ENCODE measurements at places on chromosomes 1 and 21.

DNA sequence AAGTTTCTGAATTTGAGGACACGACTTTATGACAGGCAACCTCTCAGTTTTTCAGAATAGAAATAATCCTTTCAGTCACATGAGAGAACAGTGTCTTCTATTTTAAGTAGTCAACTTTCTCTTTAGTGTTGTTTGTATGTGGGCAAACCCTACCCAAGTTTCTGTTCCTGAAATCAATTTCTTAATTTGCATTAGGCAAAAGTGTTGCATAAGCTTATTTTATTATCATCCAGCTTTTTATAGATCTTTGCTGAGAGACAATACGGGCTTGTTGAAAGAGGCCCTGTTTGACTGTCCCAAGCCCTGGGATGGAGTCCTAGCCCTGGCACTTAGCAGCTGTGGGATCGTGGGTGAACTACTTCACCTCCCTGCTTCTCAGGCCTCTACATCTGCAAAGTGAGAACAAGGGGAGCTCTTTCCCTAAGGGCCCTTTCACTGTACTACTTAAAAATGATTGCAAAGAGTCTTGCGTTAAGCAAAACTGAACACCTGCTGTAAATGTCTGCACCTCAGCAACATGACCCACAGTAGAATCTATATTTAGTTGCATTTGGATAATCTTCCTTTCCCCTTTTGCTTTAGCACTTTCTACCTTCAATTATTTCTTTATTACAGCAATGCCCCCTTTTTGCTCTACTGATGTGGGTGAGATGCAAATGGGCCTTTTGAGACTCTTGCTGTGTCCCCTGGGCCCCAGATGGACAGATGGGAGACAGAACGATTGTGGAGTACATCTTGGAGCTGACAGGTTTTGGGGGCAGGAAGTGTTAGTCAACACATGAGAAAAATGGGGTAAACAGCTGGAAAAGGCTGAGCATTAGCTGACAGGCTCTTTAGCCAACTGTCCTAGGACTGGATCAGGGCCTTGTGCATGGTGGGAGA lies 41.0 kb upstream of the SCAF4 start:
- no peak for DNase-seq

DNA sequence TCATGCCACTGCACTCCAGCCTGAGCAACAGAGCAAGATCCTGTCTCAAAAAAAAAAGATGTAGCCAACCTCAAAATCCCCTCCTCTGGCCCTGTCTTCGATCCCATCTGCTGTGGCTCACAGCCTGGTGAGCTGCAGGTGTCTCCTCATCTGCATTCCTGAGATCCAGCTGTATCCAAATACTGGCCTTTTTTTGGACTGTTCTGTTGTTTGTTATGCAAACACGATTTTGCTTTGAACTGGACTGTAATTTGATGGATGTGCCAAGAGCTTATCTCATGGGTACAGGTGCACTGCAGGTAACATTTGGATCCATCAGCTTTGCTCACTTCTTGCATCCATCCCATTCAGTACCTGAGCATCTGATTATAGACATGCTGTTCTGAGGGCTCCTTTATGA lies 14.1 kb upstream of the FAM43B start:
- no peak for DNase-seq

- DNase-seq, result no peak
These were observed 90.8 kb upstream of the PGBD5 start for GRCh38 chr1:230516889-230517288.

GRCh38 chr1:207962716-207963426 lies 51.9 kb upstream of the CD34 start:
- no peak for DNase-seq

- no peak for DNase-seq
These were observed 9.8 kb downstream of the INKA2 start for GRCh38 chr1:111729271-111729921.

DNA sequence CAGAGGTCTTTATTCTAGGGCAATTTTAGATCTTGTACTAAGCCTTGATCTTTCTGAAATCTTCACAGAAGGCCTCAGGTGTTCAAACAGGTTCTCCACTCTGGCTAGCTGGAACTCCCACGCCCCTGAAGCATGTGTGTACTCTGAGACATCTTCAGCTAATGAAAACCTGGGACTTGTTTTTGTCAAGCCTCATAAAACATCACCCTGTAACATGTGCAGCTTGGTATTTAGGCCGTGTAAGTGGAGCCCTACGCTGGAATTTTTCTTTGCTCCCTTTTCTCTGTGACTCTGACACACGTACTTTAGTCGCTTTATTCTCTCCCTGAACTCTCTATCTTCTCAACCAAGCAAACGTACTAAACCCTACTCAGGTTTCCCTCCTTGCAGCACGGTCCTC lies 701.9 kb upstream of the ZP4 start:
- no peak for DNase-seq

DNA sequence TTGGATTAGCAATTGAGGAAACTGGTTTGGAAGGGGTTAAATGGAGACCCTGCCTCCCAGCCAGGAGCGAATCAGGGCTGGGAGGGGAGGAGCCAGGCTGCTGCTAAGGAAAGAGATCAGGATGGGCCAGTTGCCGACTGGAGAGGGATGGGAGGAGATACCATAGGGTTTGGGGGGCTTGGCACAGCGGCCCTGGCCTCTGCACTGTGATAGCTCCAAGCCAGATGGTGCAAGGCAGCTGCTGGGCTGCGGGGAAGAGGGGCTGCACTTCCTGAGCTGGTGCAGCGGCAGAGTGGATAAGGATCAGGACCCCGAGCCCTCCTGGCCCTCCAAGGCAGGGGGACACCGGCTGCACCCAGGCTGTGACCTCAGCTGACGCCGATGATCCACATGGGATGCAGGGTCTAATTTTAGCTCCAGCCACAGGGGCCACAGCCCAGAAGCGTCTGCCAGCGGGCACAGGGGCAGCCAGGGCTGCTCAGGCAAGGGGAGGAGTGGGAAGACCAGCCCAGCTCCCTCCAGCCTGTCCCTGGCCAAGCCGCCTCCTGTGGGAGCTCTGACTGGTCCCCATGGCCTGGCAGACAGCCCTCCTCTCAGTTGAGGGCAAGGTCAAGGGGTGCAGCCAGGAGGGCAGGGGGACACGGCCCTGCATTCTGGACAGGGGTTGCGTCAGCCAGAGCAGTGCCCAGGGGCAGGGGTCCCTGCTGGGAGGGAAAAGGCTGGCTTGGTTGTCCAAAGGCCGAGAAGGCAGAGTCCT lies at the start of gene EXTL1:
Gene EXTL1, plus strand, starts transcription at position 129 of the 757 bp plus-strand sequence. CDS start 872 bp downstream, outside the sequence.
- no peak for DNase-seq

GRCh38 chr1:214067397-214067796 lies 79.6 kb downstream of the PROX1 start:
- no peak for DNase-seq

GRCh38 chr1:40185951-40186864 lies 25.0 kb downstream of the RLF start:
- no peak for DNase-seq

- no peak for DNase-seq
These were observed 2.5 kb upstream of the DHRS3 start for GRCh38 chr1:12620488-12620865.

- no peak for DNase-seq
These were observed 1.4 kb downstream of the STXBP3 start for GRCh38 chr1:108747898-108748297.

GRCh38 chr1:244296447-244296846 lies 155.3 kb downstream of the ADSS2 start:
- DNase-seq, result no peak

DNA sequence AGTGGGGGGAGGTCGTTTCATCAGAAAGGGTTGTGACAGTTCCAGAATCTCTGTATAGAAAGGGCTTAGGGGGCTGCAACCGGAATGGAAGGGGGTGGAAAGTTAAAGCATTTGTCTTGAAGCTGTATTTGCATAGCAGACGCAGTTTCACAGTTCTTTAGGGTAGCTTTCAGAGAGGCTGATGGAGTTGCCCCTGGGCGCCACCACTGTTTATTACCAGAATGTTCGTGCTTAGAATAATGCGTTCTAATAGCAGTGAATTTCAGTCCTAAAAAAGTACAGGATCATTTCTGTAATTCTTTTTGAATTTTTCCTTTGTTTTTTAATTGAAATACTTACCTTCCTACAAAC lies 1.3 kb downstream of the EXO1 start:
- no peak for DNase-seq

DNA sequence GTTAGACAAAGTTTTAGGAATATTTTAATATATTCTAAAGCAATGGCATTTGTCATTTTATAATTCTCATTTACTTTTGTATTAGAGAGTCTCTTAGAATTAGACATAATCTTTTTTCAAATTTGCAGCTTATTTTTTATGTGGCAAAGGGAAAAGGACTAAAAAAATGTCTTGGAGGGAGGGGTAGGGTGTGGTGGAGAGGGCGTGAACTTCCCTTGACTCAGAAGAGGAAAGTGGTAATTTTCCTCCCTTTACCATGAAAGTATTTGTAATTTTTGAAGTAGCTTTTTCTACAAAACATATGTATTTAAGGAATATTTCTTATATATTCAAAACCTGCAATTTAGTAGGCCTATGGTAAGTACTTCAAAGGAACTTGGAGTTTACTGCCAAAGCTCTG lies 6.9 kb upstream of the RABGAP1L start:
- DNase-seq, result no peak

DNA sequence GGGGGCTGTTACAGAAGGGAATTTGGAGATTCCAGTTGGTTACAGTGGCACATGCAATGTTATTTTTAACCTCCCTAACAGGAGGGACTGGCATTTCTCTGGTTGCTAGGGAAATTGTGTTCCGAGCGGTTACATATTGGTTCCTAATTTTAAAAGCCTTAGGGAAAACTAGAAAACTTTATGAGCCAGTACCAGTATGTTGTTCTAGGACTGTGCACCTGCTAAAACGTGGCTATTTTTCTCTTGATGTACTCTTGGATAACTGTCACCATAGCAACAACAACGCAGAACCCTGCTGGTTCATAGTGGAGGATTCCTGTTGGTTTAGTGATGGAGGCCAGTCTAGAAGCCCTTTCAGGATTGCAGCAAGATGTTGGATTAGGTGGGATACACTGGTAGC lies 68.9 kb upstream of the PGBD5 start:
- DNase-seq, result no peak

GRCh38 chr1:203765029-203765837 lies at the start of gene LAX1:
TSS of gene LAX1 (plus strand) at chr1:203765183. CDS start at chr1:203765566, 383 bp downstream.
- peak; percentile 37 for DNase-seq

DNA sequence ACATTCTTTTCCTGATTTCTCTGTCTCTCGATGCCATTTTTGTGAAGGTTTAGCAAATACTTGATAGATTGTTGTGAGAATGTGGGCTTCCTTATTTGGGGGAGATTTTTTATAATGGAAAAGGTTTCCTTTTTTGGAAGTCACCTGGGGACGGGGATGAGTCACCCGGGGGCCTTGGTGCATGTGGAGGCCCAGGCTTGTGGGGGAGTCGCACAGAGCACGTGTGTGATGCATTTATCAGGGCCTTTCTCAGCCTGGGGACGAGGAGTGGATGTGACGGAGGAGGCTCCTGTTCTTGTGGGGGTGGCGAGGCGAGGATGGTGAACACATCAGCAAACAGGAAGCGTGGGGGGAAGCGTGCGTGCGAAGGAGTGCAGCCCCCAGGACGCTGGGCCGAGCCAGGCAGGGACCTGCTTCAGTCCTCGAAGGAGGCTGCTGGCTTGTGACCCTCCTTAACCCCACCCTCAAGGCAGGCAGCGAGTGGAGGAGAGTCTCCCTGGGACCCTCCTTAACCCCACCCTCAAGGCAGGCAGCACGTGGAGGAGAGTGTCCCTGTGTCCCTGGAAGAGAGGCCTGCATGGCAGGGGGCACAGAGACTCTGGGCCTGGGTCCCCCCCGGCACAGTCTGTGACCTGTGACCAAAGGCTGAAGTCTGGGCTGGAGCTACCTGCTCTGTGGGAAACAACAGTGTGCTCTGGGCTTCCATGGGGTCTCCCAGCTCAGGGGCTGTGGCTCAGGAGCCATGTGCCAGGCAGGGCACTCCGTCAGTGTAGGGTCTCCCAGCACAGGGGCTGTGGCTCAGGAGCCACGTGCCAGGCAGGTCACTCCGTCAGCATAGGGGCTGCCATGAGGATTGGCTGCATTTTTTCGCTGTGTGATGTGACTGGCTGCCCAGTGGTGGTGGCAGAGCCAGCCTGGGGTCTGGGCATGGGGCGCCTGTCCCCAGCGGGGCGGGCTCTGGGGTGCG lies 57.2 kb downstream of the AGPAT3 start:
- DNase-seq, result peak; percentile 24

DNA sequence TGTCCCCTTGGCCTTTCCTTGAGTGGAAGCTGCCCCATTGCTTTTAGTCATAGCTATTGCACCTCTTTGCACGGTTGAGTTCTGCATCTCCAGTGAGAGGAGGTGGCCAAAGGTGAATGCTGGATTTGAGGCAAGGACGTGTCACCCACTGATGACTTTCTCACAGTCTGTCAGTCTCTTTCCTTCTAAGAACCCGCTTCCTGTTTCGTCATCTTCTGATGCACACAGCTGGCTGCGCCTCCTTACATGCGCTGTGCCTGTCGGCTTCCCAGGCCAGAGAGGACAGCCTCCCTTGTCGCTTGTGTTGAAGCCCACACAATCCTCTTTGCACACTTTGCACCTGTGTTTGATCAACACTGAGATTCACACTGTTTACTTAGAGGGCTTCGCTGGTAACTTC lies 41.8 kb upstream of the PWP2 start:
- DNase-seq, result peak; percentile 60

DNA sequence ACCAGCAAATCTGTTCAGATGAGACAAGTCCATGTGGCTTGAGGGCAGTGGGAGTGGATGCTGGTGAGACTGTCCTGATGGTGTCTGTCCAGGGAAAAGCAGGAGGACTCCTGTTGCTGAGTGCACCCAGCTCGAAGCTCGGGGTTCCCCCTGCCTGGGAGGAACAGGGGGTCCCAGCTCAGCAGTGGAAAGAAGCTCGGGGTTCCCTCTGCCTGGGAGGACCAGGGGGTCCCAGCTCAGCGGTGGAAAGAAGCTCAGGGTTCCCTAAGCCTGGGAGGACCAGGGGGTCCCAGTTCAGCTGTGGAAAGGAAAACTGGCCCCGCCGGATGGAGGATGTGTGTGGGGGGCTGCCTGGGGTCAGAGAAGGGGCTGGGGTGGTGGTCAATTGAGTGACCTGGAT lies 39.1 kb downstream of the CRYAA start:
- no peak for DNase-seq

Measured in central memory CD8-positive, alpha-beta T cell (primary cell).